ENCODE measurements at places on chromosomes 13 and 19.
A peak's percentile ranks its signal among the peaks of the same experiment; 100 is the strongest.

GRCh38 chr13:79481685-79482052 lies 714 bp downstream of the NDFIP2 start:
- peak; percentile 30 for DNase-seq

DNA sequence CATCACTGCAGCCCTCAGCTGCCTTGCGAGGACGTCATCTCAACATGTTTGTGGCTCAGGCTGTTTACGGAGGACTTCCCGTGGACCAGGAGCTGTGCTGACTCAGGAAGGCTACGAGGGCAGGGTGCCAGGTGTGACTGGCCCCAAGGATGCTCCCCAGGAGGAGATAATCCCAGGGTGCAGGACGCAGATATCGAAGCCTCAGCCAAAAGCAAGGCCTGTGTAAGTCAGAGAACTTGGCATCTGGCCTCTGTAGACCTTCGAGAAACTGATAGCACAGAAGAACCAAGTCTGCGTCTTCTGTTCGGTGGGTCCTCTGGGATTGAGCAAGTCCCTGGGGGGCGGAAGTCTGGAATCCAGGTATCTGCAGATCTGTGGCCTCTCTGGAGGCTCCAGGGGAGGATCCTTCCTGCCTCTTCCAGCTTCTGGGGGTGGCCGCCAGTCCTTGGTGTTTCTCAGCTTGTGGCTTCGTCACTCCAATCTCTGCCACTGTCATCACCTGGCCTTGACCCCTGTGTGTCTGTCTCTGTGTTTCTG lies 2.6 kb upstream of the DOHH start:
- no peak for DNase-seq

- DNase-seq: no peak
These were observed 145.0 kb downstream of the ABCC4 start for GRCh38 chr13:95156208-95156607.

DNA sequence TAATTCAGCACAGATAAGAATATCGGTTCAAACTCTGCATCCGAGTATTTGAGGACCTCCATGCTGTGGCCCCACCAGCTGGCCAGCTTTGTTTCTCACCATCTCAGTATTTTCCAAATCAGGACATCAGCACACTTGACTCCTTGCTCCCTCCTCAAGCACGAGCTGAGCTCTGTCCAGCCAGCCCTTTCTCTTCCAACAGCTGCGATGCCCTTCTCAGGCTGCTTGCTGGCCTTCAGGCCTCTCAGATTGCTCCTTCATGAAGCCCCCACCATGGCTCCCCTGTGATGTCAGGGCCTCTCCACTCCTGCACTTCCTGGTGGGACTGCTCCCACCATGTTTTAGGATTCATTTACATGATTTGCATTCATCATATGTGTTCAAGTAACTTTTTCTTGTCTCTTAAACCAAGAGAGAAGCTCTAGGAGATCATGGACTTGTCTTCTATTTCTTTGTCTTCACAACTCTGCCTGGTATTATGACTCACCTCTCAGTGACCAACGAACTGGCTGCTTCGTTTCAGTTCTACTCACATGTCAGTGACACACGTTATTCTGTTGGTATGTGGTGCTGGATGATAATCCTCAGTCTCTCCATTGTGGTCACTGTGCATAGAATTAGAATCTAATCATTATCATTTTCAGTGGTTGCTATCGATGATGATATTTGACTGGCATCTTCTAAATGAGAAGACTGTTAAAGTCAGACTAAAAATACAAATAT lies 471.7 kb downstream of the EFNB2 start:
- DNase-seq: no peak

GRCh38 chr13:72537395-72537780 lies 190.0 kb downstream of the MZT1 start:
- no peak for DNase-seq

GRCh38 chr19:11693505-11694499 lies 44.9 kb downstream of the ZNF823 start:
- peak; percentile 31 for DNase-seq

GRCh38 chr19:39310558-39311311 lies 9.9 kb downstream of the LRFN1 start:
- no peak for DNase-seq

GRCh38 chr13:26344980-26345379 lies 91.1 kb downstream of the CDK8 start:
- no peak for DNase-seq

- DNase-seq: no peak
These were observed 72.2 kb downstream of the DHRS12 start for GRCh38 chr13:51731759-51732158.

DNA sequence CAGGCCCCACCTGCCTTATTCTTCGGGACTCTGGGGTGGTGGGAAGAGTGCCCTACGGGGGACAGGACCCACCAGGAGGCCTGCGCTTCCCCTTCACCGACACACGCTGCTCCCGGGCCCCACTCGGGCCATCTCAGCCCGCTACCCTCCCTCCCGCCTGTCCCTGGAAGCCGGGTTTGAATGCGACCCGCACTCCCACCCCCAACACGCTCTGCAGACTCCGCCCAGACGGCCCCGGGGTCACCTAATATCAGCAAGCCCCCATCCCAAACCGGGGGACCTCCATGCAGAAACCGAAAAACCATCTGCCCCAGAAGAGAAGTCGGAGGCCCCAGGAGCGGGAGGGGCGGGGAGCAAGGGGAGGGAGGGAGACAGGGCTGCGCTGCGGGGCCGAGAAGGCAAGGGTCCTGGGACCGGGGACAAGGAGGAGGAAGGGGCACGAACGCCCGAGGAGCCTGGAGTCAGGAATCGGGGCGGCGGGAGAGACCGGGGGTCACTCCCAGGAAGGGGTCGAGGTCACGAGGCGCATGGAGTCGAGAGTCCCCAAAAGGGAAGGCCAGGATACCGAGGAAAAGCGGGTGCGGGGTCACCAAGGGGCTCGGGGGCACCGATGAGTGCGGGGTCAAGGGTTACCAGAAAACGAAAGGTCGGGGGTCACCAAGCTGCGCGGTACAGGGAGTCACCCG lies 766 bp downstream of the SBNO2 start:
- peak; percentile 38 for DNase-seq

- DNase-seq: peak; percentile 81
These were observed 616 bp downstream of the HNRNPUL1 start for GRCh38 chr19:41264581-41265394.

DNA sequence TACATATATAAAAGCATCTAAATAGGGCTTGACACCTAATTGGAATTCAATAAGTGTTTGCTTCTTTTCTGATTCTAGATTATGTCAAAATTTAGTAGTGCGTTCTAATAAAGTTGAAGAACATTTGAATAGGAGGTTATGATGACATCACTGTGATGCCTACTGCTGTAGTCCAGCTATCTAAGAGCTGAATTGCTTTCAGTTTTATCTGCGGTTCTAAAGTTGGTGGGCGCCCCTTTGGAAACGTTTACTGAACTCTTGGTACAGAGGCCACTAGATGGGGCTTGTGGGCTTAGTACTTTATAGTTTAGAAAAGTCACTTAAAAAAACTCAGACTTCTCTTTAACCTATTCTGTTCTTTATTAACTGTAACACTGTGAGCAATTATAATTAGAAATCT lies 776.9 kb downstream of the GPC5 start:
- no peak for DNase-seq

DNA sequence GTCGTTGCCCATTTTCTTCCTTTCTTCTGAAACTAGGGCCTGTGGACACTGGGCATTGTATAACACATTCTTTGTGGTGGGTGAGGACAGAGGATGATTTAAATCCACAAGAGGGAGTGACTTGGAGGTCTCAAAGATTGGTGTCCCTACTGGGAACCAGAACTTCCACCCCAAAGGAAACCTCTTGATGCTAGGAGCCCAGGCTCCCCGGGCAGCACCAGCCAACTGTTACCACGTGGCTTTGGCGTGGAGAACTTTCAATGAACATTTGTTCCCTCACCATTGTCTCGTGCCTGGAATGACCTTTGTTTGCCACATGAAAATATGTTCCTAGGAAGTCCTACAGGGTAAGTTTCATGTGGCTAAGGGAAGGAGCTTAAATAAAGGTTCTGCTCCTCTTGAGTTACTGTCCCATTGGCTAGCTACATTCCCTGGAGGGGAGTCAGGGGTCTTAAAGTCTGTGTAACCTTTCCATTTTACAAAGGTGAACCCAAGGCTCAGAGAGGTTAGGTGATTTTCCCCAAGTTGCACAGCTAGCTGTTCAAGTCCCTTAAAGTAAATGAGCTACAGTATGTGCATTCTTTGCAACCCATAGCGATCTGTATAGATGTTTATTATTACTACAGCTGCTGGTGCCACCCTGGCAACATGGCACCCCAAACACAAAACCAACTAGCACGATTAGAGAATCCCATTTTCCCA lies 5.0 kb upstream of the CDX2 start:
- DNase-seq: no peak

DNA sequence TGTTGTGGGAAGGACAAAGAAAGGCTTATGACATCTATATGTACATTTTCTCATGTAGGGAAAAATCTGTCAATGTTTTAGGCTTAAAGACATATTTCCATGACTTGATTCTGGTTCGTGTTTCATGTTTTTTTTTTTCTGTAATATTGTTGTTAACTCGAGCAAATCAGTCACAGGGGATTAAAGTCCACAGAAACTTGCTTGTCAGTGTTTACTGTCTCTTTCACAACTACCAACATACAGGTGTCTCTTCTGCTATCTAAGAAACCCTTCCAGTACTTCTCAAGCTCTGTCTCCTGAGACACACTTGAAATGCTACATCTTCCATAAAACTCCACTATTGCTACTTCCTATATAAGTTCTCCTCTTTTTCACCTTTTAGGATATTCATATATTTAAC lies 130.9 kb upstream of the SLITRK6 start:
- DNase-seq: no peak

GRCh38 chr13:100817928-100818327 lies 143.3 kb upstream of the TMTC4 start:
- no peak for DNase-seq

- peak; percentile 48 for DNase-seq
These were observed 525.8 kb downstream of the MYO16 start for GRCh38 chr13:109154966-109155761.
